ENCODE measurements at places on chromosomes 3 and 15.
A peak's percentile ranks its signal among the peaks of the same experiment; 100 is the strongest.

GRCh38 chr15:67456677-67457529, 64.0 kb upstream of the C15orf61 start:
- peak; percentile 37 for DNase-seq

- DNase-seq, result no peak
These were observed 30.7 kb upstream of the MGA start for GRCh38 chr15:41629463-41629862.

- no peak for DNase-seq
These were observed 32.5 kb downstream of the CDCP1 start for GRCh38 chr3:45113625-45114050.

GRCh38 chr3:21524133-21524532, 226.9 kb downstream of the ZNF385D start:
- DNase-seq, result no peak

DNA sequence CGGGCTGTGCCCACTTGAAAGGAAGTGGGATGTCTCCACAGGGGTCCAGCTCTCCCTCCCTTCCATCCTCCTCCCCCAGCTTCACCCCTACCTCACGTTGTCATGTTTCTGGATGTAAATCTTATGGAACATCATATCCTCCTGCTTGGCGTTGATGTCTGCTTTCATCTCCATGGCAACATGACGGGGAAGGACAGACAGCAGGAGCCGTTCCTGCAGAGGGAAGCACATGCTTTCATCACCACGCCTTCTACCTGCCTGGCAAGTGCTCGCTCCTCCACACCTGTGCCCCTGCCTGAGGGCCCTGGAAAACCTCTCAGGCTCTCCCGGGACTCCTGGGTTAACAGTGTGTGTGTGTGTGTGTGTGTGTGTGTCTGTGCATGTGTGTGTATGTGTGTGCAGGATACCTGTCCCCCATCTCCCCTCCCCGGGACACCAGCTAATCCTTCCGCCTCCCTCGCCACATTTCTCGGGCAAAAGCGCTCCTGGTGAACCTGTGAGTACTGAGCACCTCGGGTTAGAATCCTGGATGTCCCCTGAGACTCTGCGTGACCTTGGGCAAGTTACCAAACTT, 101.1 kb downstream of the ADCY5 start:
- DNase-seq, result no peak

DNA sequence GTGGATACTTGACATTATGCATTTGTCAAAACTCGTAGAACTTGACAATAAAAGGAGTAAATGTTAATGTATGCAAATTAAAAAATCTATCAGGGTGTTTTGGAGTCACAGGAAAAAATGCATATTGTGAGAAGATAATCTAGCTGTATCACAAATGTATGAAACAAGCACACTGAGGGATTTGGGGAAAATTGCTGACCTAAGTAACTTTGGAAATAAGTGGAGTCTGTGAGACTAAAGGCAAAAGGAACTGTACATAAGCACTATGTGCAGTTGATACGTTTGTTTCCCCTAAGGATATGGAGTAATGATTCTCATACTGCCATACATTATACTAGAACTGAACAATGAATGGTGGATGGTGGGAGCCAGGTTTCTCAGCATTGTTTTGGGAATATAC, 43.2 kb upstream of the WDR72 start:
- no peak for DNase-seq

DNA sequence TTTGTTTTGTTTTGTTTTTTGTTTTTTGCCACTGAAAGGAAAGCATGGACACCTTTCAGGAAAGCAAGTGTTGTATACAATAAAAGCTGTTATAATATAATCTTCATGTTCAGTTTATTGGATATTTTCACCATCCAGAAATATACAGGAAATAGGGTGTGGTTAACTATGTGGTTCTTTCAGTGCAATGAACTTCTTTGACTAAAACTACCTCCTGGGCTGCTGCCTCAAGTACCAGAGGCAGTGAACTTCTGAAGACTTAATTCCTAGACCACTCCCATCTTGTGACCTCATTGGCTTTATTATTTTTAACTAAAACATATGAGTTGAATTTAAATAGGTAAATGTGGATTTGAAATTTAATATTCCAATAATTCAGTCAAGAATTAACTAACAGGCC, 27.1 kb upstream of the TBL1XR1 start:
- DNase-seq, result no peak

GRCh38 chr15:90141646-90142045, 39.4 kb upstream of the IDH2 start:
- DNase-seq, result no peak

DNA sequence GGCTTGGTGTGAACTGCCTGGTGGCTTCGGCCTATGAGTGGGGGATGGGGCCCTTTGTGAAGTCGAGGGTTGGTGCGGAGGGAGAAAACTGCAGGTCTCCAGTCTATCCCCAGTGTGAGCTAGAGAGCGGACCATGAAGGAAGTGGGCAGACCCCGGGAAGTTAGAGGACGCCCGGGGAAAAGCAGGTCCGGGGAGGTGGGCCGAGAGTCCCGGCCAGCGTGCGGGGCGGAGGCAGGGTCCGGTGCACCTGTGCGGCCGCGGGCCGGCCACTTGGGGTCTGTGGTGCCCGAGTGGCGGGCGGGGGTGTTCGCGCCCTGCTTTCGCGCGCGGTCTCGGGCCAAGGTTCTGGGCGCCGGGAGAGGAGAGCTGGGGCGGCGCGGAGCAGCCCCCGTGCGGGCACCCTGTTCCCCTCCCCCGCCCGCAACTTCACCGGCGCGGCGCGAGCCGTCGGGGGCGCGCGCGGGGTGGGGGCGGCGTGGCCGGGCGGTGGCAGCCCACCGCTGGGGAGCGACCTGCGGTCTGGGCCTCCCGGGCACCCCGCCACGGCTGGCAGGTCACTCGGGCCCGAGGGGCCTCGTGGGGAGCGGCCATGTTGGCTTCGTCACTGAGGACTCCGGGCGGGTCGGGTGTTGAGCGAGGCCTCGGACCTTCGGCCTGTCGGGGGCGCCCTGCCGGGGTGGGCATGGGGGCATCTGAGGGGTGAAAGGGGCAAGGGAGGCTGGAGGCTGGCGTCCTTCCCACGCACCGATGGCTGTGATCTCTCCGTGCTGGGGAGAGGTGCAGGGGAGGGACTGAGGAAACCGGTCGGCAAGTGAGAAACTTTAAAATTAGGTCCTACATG, 4.8 kb downstream of the UBE2E1 start:
- DNase-seq, result no peak
